NCI-H2081 (cell line): ENCODE measurements at places on chromosomes 6 and 20.

- no peak for DNase-seq
These were observed 10.9 kb downstream of the ECHDC1 start for GRCh38 chr6:127332383-127332961.

DNA sequence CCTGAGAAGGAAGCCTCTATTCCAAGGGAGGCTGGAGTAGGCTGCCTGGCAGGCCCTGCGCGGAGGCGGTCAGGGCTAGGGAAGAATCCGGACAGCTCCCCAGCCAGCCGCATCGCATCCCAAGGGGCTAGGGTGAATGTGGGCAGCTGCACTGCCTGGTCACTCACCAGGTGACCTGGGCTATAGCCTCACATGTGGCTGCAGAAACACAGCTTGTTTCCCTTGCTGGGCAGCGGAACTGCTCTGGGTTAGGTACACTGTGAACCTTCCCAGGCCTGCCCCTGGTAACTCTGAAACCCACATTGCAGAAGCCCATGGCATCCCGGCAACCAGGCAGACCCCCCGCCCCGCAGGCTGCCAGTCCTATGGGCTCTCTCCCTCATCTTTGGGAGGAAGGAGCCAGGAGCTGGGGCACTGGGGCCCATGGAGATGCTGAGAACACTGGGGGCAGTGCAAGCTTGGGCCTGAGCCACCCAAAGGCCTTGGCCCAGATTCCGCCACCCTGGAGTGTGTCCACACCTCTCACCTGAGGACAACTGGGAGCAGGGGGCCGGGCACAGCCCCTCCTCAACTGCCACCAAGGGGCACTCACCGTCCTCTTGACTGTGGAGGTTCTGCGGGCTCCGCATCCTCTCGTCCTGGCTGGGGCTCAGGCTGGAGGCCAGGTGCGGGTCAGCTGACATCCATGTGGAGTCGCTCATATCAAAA lies 111.0 kb downstream of the NOL4L start:
- no peak for DNase-seq

DNA sequence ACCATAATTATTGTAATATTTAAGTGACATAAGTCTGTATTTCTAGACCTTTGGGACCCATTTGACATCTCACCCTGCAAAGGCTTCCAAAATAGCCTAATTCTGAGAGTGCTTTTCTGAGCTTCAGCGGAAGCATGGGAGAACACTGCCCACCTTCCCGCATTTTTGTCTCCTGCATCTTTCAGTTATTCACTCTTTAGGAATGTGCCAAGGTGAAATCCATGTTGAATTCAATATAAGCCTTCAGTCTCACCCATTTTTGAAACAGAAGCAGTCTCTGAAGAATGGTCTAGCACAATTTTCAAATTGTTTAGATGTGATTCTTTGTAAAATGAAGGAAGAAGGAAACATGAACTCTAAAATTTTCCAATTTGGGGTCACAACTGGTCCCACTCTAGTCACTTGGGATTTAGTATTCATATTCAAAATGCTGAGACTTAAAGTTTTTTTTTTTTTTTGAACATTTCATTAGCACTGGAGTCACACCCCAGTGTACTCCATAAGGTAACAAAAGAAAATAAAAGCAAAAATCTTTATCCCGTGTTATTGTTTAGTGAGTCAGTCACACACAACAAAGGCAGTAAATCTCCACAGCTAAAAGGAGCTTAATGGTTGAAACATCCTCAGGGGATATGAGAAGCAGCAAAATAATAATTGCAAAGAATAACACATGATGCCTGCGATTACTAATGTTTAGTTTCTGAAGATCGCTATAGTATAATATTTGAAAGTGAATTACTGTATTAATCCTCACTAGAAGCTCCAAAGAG lies 479.9 kb upstream of the BTBD3 start:
- no peak for DNase-seq

- no peak for DNase-seq
These were observed 21.3 kb downstream of the MTFR2 start for GRCh38 chr6:136228814-136229213.

DNA sequence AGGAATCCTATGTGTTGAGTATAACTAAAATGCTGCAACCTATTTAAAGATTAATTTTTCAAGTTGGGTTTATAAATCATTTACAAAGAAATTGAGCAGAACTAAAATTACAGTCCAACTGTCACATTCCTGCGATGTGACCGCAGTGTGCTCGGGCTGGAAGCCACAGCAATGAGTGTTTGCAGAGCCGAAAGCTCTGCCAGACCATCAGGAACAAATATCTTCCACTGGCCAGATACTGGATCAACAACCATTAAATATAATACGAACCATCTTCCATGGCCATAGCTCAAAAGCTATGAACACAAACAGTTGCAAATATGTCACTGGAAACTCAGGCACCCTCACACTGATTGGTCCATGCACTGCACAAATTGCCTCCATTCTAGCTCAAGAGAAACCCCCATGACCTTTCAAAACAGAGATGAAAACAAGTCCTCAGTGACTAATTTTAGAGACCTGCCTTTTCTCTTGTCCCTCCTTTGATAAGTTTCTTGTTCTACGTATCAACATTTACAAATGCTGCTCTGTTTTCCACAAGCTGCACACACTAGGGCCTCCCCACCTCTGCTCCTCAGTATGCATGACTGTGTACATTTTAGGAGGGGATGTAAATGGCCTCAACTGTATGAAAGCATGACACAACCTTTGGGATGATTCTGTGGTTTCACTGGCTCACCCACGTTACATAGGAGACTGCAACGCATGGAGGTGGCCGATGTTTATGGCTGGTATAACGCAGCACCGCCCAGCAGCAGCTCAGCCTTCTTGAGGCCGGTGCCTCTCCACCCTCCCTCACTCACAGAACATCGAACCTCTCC lies 171.7 kb downstream of the WDR27 start:
- DNase-seq: no peak

DNA sequence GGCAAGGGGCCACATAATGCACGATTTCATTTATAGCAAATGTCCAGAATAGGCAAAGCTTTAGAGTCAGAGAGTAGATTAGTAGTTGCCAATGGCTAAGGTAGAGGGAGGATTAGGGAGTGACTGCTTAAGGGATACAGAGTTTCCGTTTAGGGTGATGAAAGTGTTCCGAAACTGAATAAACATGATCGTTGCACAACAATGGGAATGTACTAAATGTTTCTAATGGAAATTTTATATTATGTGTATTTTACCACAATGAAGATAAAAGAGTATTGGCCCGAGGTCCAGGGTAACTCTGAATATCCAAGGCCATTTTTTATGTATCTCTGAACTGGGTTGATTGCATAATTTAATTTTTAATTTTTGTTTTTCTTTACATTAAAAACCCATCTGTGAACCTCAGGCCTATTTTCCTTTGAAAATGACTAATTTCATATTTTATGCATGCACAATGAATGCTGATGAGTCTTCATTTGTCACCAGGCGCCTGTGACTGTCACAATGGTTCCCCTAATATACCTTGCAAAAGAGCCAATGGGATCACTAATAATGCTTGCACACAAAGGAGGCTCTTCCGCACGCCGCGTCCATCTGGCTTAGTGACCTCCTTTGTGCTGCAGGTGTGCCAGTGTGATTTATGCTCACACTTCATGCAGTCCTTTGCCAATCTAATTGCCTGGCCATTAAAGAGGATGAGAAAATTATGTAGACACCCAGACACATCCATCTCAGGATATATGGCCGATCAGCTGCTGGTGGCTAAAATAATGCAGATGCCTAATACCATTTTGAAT lies 612.5 kb downstream of the CDH26 start:
- DNase-seq: peak; percentile 94

DNA sequence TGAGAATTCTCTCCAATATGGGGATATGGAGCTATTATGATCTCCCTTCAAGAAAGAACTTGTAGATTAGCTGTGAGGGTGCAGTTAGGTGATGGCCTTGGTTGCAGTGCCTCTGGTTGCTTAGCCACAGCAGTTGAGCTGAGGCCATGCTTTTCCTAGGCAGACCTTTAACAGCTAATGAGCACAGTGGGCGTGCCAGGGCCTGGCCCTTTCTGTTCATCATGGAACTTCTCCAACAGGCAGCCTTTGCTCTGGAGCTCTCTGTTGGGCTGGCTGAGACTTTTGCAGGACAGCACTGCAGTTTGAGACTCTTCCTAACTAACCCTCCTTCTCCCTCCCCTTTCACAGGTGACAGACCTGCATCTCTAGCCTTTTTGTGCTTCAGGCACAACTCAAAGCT lies 39.7 kb upstream of the TMEM170B start:
- DNase-seq: no peak

GRCh38 chr20:1860446-1860845 lies 34.8 kb upstream of the SIRPA start:
- DNase-seq: no peak

GRCh38 chr6:123434186-123434585 lies 202.6 kb downstream of the TRDN start:
- DNase-seq: no peak

- DNase-seq: no peak
These were observed 41.1 kb downstream of the PLN start for GRCh38 chr6:118589186-118589585.
